ENCODE measurements at places on chromosomes 5 and 9.

- ATAC-seq = no peak
These were observed 608.1 kb downstream of the PDE4D start for GRCh38 chr5:59285300-59286016.

- no peak for ATAC-seq
These were observed 135.6 kb upstream of the PPP1R26 start for GRCh38 chr9:135343837-135344522.

- no peak for ATAC-seq
These were observed 3.1 kb upstream of the RABL6 start for GRCh38 chr9:136804509-136805206.

- ATAC-seq = peak; percentile 49
These were observed 128.7 kb downstream of the ATG10 start for GRCh38 chr5:82100303-82101077.

GRCh38 chr9:122186301-122186700 is 26.6 kb downstream of the MORN5 start:
- ATAC-seq = peak; percentile 41

DNA sequence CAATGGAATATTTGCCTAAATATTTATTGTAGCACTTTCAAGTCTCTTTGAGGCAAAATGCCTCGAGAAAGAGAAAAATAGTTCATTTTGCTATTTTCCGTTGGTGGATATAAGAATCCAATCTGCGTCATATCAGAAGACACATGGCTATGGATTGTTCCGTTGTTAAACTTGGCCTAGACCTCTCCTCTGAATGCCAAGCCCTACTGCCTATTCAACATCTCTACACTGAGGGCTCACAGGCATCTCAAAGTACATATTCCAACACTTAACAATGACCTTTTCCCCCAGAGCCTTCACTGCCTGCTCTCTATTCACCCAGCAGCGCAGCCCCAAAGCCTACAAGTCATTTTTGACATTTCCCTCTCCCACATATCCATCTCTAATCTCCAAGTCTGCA is 350.1 kb downstream of the GLIS3 start:
- no peak for ATAC-seq

GRCh38 chr5:56352808-56353590 is 119.9 kb upstream of the ANKRD55 start:
- no peak for ATAC-seq

- peak; percentile 27 for ATAC-seq
These were observed 148.1 kb upstream of the MPDZ start for GRCh38 chr9:13427587-13427986.

DNA sequence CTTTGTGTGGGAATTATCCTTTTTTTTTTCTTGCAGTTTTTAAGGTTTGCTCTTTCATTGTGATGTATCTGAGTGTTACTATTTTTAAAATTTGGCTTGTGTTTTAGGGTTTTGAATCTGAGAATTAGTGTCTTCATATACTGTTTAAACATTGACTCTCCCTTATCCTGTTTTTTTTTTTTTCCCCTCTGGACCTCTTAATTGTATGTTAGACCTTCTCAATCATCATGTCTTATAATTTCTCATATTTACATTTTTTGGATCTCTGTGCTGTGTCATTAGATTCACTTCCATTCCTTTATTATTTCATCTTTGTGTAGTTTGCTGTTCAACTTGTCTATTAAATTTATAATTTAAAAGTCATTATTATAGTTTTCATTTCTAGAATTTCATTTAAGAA is 47.0 kb downstream of the SCAMP1 start:
- no peak for ATAC-seq

DNA sequence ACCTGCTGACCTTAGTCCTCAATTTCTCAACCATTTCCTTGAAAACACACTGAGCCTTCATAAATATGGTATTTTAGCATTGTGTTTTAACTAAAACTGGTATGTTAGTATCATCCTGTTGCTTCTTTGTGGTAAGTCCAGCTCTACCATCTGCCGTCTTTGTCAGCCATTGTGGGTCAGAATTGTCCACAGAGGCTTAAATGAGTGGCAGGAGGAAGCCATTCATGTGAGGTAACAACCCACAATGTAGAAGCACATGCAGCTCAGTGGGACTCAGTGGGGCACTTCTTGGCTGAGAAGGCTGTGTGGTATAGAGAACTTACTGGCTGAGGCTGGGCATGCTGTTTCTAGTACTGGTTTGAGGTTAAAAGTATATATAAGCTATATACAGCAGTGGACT is 149.2 kb upstream of the NR3C1 start:
- no peak for ATAC-seq

DNA sequence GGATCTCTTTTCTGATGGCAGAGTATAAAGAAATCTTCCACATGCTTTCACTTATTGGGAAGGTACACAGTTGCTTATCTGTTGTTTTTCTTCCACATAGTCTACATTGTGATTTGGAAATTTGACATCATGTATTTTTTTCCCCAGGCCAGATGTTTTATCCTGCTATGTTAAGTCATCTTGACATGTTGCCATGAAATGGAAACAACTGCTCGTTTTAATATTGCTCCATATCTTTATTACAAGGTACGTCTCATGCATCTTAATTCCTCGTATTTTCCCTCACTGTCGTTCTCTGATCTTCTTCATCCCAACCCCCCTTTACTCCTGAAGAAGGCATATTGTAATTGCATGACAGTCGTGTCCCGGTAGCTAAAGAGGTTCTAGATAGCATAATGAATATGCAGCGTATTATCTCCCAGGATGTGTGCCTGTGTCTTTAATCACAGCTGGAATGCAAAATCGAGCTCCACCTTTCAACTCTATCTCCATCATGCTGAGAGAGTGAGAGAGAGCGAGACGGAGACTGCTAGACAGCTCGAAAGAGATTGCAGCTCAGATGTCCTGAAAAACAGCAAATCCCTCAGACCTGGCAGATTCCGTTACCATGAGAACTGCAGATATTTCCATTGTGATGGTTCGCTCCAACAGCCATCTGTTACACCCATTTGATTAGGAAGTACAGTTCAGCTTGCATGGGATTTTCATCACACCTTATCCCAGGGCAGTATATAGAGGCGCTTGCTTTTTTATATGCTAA is 281.7 kb downstream of the TMEM38B start:
- no peak for ATAC-seq

DNA sequence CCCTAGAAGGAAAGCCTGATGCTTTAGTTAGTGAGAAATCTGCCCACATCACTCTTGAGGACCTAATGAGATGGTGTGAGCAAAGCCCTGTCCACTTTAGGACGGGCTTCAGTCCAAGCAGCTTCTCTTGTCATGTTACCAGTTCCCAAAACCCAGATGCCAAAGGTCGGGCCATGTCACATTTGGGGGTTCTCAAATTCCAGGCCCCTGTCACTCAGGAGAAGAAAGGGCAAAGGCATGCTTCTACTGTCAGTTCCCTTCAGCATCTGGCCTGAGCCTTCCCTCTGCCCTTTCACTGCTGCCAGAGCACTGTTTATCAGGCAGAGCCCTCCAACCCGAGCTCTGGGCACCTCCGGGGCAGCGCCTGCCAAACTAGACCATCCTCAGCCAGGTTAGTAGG is 556.0 kb downstream of the BNC2 start:
- no peak for ATAC-seq

- no peak for ATAC-seq
These were observed 108.9 kb upstream of the CHD1 start for GRCh38 chr5:99037668-99038067.

GRCh38 chr5:116361171-116361967 is 213.3 kb downstream of the SEMA6A start:
- no peak for ATAC-seq

DNA sequence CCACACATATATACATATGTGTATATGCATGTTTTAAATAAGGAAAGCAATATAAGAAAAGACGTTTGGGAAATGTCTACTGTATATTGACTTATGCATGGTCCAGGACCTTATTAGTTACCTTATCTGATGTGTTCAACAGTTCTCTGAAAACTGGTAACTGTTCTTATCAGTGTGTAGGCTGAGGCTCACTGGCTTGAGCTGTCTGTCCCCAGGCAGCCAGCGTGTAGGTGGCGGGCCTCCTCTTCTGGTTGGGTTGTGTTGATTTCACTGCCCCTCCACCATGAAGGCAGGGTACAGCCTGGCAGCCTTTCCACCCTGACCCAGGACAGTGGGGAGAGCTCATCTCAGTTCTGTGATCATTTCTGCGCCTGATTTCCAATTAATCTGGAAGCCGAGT is 38.7 kb upstream of the SEMA4D start:
- no peak for ATAC-seq

DNA sequence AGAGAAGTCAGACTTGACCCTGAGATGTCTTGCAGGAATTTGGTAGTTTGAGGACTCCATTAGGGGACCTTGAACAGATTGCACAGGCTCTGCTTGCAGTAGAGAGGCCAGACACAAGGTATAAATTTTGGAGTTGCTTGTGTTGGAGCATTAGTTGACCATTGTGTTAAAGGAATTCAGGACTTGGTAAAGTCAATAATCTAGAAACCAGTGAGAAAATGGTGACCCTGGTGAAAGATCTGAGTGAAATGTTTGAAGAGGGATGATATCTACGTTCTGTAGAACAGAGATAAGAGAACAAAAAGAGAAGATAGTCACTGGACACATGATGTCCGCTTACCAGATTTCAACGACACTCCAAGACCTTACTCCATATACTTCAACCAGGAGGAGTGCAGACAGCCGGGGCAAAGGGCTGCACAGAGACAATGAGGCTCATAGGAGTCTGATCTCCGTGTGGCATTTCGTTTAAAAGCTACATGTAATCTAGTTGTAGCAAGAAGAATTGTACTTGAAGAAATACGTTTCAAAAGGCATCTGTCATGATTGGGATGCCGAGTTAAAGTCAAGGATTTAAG is 13.2 kb downstream of the DNAJC25 start:
- ATAC-seq = no peak
